ENCODE measurements at places on chromosomes 4 and X.

GRCh38 chr4:7815562-7815961 lies 124.1 kb downstream of the AFAP1 start:
- no peak for DNase-seq

GRCh38 chrX:150887906-150888465 lies 10.5 kb downstream of the CD99L2 start:
- DNase-seq, result no peak

DNA sequence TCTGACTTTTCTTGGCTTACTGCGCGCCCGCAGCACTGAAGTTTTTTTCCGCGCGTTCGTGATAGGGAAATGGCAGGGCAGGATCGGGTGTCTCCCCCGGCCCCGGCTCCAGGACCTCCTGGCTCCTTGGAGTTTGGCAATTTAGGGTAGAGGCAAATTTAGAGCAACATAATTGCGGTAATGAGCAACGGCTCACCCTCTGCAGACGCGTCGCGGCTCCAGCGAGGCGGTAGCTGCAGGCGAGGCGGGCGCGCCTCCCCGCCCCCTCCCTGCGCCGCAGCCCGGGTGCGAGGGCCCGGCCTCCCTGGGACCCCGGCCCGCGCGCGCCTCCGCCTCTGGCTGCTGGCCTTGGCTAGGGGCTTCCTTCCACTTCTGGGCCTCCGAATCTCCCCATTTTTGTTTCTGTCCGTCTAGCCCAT lies 6.2 kb downstream of the MSX1 start:
- DNase-seq, result no peak

- no peak for DNase-seq
These were observed 15.3 kb downstream of the STAG2 start for GRCh38 chrX:123976706-123977316.

DNA sequence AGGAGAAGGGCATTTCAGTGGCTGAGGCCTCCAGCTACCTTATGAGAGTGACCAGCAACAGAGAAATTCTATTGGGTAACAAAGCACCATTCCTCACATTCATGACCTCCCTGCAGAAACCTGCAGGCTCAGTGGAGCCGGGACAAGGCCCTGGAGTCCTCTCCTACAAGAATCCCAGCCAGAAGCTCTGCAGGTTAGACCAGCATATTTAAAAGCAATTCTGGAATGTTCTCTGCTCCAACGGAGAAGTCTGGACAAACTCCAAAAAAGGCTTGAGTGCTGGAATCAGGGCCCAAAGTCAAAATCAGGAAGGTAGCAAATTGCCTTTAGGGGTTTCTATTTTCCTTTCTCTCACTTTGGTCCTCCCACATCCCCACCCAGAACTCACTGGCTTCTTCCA lies 202.9 kb downstream of the SCFD2 start:
- no peak for DNase-seq

- no peak for DNase-seq
These were observed 345.8 kb upstream of the PPARGC1A start for GRCh38 chr4:24235618-24236017.

DNA sequence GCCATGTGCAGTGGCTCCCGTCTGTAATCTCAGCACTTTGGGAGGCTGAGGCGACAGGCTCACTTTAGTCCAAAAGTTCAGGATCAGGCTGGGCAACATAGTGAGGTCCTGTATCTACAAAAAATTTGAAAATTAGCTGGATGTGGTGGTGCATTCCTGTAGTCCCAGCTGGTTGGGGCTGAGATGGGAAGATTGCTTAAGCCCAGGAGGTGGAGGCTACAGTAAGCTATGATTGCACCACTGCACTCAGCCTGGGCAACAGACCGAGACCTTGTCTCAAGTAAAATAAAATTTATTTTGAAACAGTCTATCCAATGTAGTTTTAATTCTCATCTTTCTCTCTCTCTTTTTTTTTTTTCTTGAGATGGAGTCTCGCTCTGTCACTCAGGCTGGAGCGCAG lies 21.1 kb downstream of the RBM10 start:
- no peak for DNase-seq

- DNase-seq, result no peak
These were observed 394.8 kb upstream of the IGFBP7 start for GRCh38 chr4:57504797-57505530.

- DNase-seq, result no peak
These were observed 4.9 kb downstream of the STATH start for GRCh38 chr4:70000711-70001110.

GRCh38 chrX:112867570-112867969 lies 26.9 kb upstream of the AMOT start:
- no peak for DNase-seq

GRCh38 chrX:149759824-149760223 lies 14.0 kb upstream of the HSFX1 start:
- DNase-seq, result no peak

- DNase-seq, result no peak
These were observed 24.4 kb downstream of the DCX start for GRCh38 chrX:111387470-111388070.

DNA sequence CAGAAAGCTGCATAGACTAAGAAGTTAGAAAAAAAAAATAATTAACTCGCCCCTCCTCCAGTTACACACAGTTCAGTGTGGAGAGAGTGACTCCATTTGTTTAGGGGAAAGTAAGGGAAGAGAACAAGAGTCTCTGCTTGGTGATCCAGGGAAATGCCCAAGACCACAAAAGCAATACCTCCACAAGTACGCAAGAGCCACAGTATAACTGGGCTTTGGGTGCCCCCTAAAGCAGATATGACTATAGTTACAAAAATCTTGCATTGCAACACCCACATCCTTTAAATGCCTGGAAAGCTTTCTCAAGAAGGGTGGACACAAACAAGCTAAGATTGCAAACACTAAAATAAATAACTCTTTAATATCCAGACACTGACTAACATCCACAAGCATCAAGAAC lies 164.2 kb upstream of the NRK start:
- no peak for DNase-seq

DNA sequence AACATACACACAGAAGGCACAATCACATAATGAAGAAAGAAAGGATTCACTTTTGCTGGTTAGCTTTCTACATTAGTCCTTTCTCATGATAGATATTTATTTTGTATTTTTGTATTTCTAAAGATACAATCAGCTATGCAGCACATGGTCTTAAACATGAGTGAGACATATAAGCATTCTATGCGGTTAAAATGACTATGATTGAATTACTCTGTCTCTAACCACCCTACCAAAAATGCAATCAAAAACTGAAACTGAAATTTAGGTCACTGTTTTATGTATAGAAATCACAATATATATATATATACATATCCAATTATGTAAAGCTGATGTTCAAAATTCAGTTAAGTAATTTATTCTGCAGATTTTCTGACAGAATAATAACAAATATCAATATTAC lies 21.9 kb downstream of the CXXC4 start:
- DNase-seq, result no peak

GRCh38 chr4:15197005-15197404 lies 194.7 kb downstream of the CPEB2 start:
- DNase-seq, result no peak
